ENCODE measurements at places on chromosomes 1 and 21.

- no peak for DNase-seq
These were observed 28.5 kb downstream of the PLEKHA6 start for GRCh38 chr1:204331275-204331674.

GRCh38 chr1:231312432-231312788, 25.2 kb downstream of the EXOC8 start:
- no peak for DNase-seq

- no peak for DNase-seq
These were observed 59.0 kb downstream of the NDUFS5 start for GRCh38 chr1:39085174-39085573.

GRCh38 chr1:53616927-53617326, 122.0 kb downstream of the GLIS1 start:
- no peak for DNase-seq

- no peak for DNase-seq
These were observed at the start of gene HOOK1 for GRCh38 chr1:59814901-59815825. Gene HOOK1, plus strand, starts transcription at chr1:59814949. Its CDS starts 169 bp downstream, at chr1:59815118.

DNA sequence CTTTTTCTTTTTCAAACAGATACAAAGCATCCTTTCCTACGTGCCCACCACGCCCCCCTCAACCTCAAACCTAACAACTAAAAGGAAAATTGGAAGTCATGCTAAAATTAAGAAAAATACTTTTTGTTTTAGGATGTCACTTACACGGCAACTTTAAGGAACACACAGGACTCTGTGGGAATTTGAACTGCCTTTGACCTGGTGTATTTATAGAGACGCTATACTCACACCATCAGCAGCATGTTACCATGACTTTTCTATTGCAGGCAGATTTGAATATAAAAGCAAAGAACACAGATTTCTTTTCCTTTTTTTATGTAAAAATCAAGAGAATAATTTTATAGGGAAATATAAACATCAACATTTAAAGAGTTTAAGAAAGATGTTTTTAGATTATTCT, 198.2 kb downstream of the SIPA1L2 start:
- DNase-seq = no peak

DNA sequence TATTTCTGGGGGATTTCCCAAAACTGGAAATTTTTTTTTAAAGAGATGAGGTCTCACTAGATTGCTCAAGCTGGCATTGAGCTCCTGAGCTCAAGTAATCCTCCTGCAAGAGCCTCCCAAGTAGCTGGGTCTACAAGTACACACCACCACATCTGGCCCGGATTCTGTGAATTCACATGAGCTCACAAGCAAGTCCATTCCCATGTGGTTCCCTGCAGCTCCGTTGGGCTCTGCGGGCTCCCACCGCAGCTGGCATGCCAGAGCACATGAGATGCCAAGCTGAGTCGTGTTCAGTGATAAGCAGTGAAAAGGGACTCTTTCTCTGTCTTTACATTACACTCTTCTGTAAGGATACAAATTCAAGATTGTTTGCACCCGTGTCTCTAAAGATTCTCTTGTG, 21.9 kb upstream of the TTF2 start:
- no peak for DNase-seq

DNA sequence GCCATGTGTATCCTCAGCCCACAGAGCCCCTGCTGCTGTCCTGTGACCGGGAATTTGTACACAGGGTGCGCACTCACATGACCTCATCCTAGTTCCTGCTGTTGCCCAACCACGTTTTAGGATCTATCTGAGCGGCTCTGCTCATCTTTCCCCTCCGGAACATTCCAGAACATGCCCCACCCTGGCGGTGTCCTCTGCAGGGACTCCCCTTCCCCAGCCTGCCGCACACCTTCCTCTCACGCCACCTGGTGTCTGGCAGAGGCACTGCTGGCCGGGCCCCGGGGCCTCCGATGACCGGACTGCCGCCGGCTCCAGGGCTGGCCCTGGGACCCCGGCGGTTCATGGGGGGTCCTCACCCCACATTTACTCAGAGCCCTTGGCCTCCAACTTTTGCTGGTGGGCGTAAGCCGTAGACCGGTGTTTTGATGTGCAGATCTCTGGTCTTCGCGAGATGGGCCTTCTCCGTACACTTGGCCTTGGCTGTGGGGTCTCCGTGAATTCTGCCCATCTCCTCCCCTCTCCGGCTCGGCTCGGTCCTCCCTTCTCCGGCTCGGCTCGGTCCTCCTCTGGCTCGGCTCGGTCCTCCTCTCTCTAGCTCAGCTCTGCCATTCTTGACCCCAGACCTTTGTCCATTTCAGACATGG, 29.5 kb downstream of the ARHGEF16 start:
- DNase-seq = no peak

DNA sequence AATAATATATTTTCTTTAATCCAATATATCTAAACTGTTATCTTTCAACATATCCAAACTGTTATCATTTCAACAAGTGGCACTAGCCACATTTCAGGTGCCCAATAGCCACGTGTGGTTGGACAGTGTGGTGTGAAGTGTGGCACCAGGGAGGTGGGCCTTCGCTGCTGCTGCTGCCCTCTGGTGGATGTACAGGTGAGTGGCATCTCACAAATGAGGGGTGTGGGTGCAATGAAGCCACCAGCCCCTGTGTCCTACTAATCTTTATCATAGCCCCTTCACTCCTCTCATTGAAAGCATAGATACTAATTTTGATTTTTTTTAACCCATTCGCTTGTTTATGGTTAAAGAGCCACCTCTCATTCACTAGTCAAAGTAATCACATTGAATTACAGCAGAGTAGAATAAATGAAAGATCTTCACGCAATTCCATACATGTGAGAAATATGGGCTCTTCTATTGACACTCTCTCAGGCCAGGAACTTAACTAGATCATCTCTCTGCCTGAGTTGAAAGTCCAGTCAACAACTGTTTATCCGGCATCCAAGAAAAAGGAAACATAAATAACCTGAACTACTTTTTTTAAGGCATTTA, 499.2 kb downstream of the OMA1 start:
- DNase-seq = no peak

GRCh38 chr1:223129229-223129901, 13.7 kb downstream of the TLR5 start:
- DNase-seq = no peak

- no peak for DNase-seq
These were observed 101.5 kb downstream of the ST6GALNAC3 start for GRCh38 chr1:76176000-76176399.

DNA sequence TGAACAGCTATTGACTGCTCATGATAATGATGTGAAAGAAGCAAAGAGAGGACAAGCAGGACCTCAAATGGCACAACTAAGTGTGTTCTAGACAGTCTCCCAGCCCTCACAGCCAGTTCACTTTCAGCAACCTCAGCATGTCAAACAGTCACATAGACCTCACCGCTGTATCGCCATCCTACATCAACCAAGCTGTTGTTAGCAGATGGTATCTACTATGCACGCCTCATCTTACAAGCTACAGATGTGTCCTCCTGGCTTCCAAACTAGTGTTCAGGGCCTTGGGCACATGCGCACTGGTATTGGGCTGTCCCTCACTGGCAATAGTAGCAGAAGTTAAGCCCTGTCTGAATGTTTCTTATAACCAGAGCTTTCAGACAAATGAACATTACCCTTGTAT, 28.4 kb downstream of the EVI5 start:
- DNase-seq = no peak

DNA sequence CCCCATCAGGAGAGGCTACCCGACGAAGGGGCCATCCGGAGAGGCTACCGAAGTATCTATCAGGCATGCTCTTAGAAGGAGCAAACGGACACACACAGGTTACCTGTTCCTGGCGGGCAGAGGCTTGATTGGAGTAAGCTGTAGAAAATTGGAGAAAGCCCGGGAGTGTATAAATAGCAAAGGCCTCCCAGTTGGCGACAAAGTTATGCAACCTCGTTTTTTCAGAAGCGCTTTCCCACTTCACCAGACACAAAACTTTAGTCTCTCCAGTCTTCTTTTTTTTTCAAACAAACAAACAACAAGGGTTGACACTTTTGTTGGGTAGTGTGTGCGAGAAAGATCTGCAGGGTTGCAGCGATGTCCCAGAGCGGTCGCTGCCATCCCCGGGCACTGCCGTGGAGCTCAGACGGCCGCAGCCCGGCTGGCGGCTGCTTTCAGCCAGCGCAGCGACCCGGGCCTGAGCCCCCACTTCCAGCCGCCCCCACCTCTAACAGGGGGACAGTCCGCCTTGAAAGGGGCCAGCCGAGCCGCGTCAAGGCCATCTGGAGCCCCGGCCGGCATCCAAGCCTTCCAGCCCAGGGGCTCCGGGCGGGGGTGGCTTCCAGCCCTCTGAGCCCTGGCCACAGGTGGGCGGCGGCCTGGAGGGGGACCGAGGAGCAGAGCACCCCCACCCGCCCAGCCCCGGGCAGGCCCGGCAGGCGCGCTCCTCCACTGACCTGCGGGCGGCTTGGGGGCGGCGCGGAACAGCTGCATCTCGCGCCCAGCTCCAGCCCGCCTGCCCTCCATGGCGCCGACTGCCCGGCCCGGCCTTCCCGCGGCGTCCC, 616 bp downstream of the MCOLN3 start:
- no peak for DNase-seq

GRCh38 chr1:239308701-239309333, 77.6 kb upstream of the CHRM3 start:
- DNase-seq = no peak

GRCh38 chr1:203671047-203671446, 44.4 kb downstream of the ATP2B4 start:
- DNase-seq = no peak

DNA sequence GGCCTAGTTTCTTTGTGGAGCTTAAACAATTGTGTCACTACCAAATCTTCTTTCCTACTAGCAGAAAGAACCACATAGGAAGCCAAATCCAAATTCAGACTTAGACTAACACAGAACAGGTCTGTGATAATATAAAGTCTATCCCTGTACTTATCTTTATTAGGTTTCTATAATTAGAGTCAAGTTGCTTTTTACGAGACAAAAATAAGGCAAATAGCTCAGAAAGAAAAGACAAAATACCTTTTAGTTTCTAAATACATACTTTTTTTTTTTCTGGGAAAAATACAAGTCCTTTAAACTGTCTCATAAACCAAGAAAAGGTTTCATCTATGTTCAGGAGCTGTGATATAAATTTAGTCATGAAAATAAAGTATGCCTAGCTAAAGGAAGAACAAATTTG, 78.9 kb upstream of the LBR start:
- DNase-seq = no peak

- no peak for DNase-seq
These were observed 31.9 kb downstream of the FCRL5 start for GRCh38 chr1:157520386-157520935.

DNA sequence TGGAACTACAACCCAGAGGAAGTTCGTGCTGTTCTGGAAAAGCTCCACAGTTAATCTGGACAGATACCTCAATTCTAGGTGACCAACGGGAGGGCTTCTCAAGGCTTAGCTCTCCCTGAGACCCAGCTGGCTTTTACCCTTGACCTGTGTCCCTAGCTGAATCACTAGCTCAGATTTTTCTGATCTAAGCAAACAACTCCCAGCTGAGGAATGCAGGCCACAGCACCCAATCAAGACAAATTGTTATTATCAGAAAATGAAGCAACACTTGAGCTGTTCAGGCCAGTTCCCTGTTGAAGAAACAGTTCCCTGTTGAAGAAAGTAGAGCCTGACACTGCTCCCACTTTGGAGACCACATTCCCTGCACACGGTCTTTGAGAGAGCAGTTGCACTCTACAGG, 16.0 kb downstream of the DIO1 start:
- DNase-seq = no peak

DNA sequence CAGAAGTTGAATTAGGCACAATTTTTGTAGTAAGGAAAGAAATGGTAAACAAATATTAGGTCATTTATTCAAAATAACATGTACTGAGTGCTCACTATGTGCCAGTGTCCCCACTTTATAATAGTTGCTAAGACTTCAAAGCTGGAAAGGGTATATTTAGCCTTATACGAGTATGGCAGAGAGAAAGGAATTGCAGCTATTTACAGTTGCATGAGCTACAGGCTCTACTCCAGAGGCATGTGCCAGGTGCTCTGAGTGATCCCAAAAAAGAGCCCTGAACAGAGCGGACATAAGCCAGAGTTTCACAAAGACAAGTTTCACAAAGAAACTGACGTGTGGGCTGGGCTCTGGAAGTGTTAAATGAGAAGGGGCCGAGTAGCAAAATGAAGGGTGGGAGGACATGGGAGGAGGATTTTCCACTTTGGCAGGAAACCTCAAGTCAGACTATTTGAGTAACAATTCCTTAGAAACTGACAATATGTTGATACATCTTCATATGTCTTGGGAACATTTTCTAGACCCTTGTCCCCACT, 40.9 kb downstream of the FASLG start:
- no peak for DNase-seq

- no peak for DNase-seq
These were observed 17.3 kb downstream of the LAMC1 start for GRCh38 chr1:183040547-183040971.

- DNase-seq = no peak
These were observed 441.6 kb downstream of the PLPP3 start for GRCh38 chr1:56137521-56138505.

Data from NCI-H187 treated with DMSO at 0.1 percent for 48 hours (cell line).